ENCODE measurements at places on chromosomes 2 and 18.

GRCh38 chr18:63559567-63560491, 17.7 kb downstream of the SERPINB12 start:
- DNase-seq: no peak

DNA sequence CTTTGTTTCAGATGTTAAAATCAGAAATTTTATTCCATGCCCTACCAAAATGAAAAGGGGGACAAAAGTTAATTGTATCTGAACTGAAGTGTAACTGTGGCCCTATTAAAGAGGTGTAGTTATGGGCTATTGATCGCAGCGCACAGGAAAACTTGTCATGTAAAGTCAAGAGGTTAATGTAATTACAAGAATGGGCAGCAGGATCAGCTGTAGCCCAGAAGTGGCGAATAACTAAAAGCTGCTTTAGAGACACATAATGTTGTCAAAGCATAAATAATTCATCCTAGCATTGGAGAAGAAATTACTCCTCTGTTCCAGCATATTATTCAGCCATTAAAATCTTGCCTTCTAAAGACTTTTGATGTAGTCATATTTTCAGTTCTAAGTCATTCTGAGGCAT, 211.8 kb downstream of the EPHA4 start:
- DNase-seq: no peak

DNA sequence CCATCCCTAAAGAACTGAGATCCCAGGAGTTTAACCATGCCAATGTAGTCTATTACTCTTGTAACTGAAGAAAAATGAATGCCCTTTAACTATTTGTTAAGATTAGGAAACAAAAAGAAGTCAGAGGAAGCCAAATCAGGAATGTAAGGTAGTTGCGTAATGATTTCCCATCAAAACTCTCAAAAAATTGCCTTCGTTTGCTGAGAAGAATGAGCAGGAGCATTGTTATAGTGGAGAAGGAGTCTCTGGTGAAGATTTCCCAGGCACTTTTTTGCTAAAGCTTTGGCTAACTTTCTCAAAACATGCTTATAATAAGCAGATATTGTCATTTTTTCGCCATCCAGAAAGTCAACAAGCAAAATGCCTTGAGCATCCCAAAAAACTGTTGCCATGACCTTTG, 224.0 kb upstream of the SIX2 start:
- DNase-seq: no peak

- DNase-seq: no peak
Observed at GRCh38 chr2:69007603-69008002, 5.4 kb upstream of the ANTXR1 start.

GRCh38 chr2:34705551-34706247, 1106.6 kb upstream of the FAM98A start:
- DNase-seq: no peak

GRCh38 chr2:58099096-58099769, 52.6 kb downstream of the VRK2 start:
- DNase-seq: no peak

GRCh38 chr2:55976681-55977080, 53.1 kb upstream of the EFEMP1 start:
- DNase-seq: no peak

DNA sequence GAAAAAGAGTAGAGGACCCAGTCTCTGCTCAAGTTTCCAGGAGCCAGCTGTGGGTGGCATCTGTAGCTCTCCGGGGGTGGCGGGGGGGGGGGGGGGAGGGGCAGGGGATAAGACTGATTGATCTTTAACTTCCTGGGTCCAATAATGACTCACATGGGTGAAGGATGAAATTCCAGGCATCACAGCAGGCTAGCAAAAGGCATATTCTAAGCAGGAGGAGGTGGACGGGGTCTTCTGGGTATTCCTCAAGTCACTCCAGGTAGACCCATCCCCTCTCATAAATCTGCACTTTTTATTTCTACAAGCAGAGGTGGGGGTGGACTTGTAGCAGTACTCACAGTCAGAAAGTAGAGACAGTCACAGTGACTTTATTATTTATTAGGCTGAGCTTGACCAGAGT, 85.5 kb upstream of the TMEM247 start:
- DNase-seq: no peak

GRCh38 chr2:230674966-230675672, 37.5 kb upstream of the CAB39 start:
- no peak for DNase-seq

DNA sequence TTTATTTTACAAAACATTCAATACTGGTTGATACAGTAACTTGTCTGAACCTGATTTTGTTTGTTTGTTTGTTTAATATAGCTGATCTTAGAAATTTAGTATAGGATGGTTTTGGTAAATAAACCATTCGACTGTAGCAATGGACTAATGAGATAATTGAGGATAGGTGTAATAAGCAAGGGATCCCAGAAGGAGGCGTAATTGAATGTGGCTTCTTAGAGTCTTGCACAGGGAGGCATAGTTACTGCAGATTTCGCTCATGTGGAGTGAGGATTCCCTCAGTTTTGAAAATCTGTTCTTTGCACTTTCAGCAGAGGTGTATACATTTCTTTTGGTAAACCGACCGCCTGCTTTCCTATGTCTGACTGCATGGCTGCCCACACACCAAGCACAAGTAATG, 709.6 kb downstream of the SOCS6 start:
- DNase-seq: no peak

- DNase-seq: no peak
Observed at GRCh38 chr2:233228376-233228775, 23.1 kb upstream of the ATG16L1 start.

GRCh38 chr18:34956663-34957062, 84.5 kb upstream of the MAPRE2 start:
- DNase-seq: no peak

GRCh38 chr18:35059280-35059927, 18.2 kb downstream of the MAPRE2 start:
- DNase-seq: no peak

GRCh38 chr18:72826736-72827135, 41.1 kb downstream of the NETO1 start:
- no peak for DNase-seq

DNA sequence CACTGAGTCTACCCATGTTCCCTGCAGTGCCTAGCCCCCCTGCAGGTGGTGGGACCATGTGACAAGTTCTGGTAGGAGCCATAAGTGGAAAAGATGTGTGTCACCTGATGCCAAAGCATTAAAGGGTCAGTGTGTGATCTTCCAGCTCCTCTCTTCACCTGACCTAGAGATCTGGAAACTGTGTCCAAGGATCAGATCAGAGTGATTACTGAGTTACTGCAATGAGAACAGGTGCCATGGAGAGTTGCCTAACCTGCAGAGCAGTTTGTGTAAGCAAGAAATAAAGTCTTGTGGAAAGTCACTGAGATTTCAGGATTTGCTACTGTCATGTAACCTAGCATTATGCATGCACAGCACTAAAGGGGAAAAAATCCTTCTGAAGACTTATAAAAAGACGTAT, 90.6 kb downstream of the ACVR1C start:
- no peak for DNase-seq

GRCh38 chr2:140589696-140590095, 1541.1 kb downstream of the LRP1B start:
- DNase-seq: no peak

DNA sequence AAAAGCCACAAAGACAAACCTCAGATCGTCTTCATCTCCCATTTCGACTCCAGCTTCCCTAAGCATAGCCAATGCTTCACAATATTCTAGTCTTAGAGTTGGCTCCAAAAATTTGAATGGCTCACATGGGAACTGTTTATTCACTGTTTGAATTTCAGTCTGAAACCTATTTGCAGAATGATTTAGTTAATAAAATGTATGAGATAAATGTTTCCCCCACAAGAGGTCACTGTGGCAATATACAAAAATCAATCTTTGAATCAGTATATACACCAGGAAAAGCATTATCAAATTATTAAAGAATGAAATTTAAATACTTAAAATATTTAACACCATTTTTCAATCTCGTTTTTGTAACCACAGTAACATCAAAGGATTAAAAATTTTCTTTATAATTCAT, 40.0 kb upstream of the MCM6 start:
- DNase-seq: no peak

- no peak for DNase-seq
Observed at GRCh38 chr2:184268900-184269477, 329.3 kb upstream of the ZNF804A start.

- DNase-seq: no peak
Observed at GRCh38 chr2:191899410-191899809, 52.5 kb upstream of the CAVIN2 start.

DNA sequence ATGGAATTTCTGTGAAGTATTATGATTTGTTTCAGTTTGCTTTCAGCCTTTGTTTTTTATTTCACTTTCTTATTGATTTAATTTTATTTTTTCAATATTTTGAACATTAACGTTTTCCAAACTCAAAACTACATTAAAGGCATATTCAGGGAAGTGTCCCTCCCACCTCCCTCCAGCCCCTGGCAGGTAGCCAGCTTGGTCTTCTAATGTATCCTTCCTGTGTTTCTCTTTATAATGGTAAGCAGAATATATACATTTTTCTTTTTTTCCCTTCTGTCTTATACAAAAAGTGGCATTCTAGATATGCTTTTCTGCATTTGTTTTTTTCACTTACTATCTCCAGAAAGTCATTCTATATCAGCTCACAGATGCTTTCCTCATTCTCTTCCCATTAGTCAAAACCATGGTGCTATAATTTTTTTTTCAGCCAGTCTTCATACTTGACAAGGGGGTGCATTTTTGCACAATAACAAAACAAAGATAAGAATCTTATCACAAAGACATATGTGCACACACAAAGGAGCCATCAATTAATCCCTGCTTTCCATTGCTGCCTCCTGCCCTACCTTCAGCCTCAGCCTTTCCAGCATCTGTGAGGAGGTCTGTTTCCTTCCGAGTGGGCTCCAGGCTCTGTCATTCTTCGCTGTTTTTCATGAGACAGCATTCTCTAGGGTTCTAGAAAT, 33.7 kb upstream of the TMEM177 start:
- DNase-seq: no peak

DNA sequence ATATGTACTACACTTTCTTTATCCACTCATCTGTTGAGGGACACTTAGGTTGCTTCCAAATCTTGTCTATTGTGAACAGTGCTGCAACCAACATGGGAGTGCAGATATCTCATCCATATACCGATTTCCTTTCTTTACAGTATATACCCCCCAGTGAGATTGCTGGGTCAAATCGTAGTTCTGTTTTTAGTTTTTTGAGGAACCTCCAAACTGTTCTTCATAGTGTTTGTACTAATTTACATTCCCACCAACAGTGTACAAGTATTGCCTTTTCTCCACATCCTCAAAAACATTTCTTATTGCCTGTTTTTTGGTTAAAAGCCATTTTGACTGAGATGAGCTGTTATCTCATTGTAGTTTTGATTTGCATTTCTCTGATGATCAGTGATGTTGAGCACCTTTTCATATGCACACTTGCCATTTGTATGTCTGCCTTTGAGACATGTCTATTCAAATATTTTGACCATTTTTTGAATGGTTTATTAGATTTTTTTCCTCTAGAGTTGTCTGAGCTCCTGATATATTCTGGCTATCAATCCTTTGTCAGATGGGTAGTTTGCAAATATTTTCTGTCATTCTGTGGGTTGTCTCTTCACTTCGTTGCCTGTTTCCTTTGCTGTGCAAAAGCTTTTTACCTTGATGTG, 12.2 kb downstream of the PLEK start:
- DNase-seq: no peak

DNA sequence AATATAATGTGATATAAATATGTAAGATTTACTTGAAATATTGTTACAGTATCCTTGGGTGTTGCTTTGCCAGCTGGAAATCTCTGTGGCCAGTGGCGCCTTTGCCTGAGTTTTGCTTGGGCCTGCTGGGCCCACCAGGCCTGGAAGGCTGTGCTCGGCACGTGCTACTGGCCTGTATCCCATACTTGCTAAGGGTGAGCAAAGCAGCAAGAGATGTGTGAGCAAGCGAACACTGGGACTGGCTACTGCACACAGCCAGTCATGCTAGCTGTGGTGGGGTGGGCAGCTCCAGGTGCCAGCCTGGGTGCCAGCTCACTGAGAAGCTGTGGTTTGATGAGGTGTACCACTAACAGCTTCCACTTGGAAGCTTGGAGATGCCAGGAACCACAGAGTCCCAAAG, 299.1 kb upstream of the GALNT5 start:
- DNase-seq: no peak

- no peak for DNase-seq
Observed at GRCh38 chr2:144896341-144896740, 376.4 kb upstream of the ZEB2 start.

DNA sequence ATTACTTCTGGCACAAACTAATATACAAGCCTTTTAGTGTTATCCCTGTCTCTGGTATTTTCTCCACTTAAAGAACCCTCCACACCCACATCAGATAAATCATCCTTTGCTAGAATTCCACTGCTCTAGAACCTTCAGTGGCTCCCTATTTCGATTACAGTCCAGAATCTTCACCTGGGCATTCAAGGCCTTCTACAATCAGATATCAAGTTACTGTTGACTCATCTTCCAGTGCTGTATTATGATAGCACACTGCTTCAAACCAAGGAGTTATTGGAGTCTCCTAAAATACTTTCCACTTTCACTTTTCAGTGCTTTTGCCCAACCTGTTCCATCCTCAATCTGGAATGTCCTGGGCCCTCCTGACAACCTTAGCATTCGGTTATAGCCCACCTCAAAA, 3.4 kb downstream of the CGREF1 start:
- no peak for DNase-seq

GRCh38 chr2:15049096-15049993, 416.8 kb downstream of the LRATD1 start:
- no peak for DNase-seq

DNA sequence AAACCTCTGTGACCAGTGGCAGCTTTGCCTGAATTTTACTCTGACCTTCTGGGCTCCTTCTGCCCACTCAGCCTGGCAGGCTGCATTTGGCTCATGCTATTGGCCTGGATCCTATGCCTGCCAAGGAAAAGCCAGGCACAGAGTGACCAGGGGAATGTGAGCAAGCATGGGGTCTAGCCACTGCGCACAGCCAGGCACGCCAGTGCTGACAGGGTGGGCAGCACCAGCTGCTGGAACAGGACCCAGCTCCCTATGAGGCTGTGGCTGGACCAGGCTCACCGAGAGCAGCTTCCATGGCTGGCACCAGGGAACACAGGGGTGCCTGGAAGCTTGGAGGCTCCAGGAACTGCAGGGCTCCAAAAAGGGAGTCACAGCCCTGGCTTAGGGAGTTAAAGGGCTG, 311.5 kb upstream of the SYT4 start:
- no peak for DNase-seq

GRCh38 chr2:240711296-240711695, 19.6 kb downstream of the AQP12A start:
- no peak for DNase-seq

Measured in stimulated activated CD4-positive, alpha-beta T cell treated with anti-CD3 and anti-CD28 coated beads, TNF-alpha, amount 100 ng/mL, for 1 hour (primary cell).